WERI-Rb-1 (cell line): ENCODE measurements at places on chromosomes 3 and 15.

- DNase-seq = no peak
Observed at GRCh38 chr3:25531971-25532370, 103.9 kb downstream of the RARB start.

DNA sequence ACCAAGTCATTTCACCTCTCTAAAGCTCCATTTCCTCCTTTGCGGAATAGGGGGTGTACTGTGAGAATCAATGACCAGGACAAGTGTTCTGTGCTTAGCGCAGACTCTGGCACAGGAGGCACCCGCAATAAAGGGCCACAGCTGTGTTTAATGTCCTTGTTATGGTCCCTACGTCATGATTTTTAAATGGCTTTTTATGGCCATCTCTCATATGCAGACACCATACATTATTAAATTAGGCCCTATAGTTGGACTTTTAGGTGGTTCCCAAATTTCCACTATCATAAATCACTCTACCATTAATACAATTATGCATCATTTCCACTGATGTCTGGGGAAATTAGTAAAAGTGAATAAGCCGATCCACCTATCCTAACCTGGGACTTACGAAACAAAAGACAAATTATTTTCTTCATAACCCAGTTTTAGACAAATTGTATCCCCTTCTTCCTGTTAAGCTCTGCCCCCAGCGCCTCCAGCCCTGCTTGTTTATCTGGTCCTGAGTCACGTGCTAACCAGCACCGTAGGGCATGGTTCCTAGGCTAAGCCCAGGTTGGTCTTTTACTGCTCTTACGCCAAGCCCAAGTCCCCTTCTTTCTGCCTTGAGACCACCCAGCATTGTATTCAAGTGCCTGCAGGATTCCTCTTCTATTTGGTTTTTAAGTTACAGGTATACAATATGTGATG is 278.3 kb downstream of the SHQ1 start:
- DNase-seq = no peak

DNA sequence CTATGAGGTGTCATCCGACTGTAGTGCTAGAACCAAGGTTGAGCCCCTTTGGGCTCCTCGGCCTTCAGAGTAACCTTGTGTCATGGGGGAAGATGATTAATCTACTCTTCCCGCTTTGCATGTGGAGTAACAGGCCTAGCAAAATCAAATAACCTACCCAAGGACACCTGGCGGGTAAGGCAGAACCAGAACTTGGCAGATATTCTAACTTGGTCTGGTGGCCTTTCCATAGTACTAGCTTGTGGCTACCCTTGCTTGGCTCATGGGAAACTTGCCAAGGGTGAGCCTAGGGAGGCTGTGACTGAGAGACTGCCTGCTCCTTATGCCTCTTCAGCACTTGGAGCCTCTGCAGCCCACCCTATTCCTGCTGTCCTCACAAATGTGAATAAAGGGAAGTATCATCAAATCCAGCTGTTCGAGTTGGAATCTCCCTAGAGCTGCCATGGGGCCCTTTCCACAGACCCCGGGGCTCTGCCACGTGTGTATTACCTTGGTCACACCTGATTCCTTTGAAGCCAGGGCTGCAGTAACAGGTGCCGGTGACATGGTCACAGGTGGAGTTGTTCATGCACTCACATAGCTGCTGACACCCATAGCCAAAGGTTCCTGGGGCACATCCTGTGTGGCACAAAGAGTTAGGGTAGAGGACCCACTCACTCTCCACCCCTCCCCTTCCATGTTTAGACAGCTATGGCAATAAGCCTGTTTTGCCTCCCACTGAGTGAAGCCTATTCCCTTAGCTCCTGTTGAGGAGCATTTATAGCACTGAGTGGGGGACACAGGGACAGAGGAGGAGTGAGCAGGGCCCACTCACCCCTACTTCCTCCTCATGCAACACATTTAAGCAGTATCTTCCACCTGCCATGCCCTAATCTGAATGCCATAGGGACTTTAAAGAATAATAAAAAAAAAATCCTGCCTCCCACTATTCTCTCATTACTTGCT is 46.0 kb downstream of the RAB11A start:
- DNase-seq = no peak

GRCh38 chr3:153257673-153258351 is 95.8 kb downstream of the RAP2B start:
- DNase-seq = no peak

- DNase-seq = no peak
Observed at GRCh38 chr15:35246451-35246850, 161.4 kb upstream of the NANOGP8 start.

GRCh38 chr15:37219211-37219701 is 118.9 kb upstream of the MEIS2 start:
- DNase-seq = peak; percentile 42

- DNase-seq = no peak
Observed at GRCh38 chr3:22734207-22734606, 468.9 kb upstream of the UBE2E2 start.

DNA sequence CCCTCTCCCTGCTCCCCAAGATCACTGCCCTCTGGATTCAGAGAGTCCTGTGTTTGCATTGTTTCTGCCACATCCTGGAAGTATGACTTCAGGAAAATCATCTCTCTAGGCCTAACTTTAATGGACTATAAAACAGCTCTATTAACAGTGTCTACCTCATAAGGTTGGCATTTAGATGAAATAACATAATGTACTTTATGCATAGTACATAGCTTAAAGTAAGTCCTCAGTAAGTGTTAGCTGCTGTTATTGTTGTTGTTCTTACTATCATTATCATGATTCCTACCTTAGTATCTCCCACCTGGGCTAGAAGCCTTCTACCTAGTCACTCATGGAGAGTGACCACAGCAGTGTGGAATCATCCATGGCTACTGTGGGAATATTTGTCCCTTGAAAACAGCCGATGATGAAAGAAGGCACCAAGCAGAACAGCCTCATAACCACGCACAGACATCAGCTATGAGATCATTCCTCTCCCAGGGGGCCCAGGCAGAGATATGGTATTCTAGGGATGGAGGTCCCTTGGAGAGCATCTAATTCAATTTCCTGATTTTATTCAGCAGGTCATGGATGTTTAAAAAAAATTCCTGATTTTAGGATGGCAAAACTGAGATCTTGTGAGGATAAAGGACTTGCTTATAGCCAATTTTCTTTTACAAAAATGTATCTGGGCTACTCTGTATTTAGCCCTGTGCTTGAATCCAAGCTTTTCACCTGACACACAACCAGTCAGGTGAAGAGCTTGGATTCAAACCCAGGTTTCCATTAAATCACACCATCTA is 1.9 kb downstream of the FSD2 start:
- no peak for DNase-seq

GRCh38 chr3:185423178-185423577 is 60.2 kb downstream of the MAP3K13 start:
- no peak for DNase-seq

DNA sequence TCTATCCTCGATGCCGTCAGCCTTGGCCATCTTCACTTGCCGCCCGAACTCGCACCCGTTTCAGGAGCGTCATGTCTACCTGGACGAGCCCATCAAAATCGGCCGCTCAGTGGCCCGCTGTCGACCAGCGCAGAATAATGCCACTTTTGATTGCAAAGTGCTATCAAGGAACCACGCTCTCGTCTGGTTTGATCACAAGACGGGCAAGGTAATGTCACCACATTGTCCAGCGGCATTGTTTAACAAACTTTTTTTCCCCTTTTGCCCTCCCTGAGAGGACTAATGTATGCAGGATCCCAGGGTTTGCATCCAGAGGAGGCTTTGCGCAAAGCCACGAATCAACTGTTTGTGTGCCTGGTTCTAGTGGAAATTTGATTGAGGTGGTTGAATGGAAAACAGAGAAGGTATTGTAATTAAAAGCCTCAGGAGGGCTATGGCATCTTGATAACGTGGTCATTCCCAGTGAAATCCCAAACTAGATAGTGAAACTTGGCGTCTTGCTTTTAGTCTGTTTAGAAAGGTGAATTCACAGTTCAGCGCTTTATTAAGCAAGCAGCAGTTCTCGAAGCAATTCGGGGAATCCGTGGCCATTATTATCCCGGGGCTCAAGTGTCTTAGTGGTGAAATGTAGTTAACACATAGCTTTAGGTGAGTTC is 1.7 kb downstream of the SLMAP start:
- DNase-seq = no peak

- no peak for DNase-seq
Observed at GRCh38 chr3:138781012-138781470, 53.7 kb downstream of the PIK3CB start.

DNA sequence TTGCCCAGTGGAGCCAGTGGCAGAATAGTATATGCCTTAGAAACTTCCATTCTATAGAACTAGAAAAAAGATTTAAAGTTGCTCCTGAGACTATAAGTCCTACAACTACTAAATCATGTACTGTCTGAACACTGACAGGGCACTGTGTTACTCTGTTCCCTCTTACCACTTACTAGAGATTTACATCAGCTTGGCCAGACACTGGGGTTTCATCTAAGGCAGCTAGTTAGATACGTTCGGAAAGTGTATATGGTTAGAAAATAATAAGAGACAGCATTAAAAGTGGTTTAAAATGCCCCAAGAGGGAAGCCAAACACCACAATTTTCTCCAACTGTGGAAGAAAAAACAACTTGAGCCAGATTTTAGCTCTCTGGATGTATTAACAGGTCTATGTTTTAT is 97.1 kb downstream of the FBN1 start:
- no peak for DNase-seq

DNA sequence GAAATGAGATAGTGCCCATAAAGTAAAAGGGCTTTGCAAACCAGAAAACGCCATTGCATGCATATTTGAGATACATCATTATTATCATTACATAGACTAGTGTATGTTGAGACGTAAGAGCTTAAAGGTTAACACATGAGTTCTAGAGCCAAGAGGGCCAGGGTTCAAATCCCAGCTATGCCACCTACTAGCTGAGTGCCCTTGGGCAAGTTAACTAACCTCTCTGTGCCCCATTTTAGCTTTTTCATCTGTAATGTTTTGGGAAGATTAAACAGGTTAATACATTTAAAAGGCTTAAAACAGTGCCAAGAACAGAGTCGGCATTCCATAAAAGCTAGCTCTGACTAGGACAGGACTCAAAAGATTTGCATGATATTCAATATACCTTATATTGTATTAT is 22.8 kb downstream of the IQSEC1 start:
- no peak for DNase-seq

DNA sequence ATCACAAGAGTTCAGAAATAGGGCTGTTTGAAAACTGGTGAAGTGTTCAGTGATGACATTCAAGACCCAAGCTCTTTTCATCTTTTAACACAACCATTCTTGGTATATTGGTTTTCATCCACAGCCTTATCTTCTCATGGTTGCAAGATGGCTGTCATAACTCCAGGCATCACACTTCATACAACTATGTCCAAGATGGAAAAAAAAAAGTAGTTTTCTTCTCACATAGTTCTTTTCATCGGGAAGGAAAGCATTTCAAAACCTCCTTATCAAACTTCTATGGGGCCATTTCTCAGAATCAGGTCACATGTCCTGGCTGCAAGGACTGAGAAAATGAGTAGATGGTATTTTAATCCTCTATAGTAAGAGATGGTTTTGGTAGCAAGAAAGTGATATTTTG is 21.1 kb upstream of the MFSD1 start:
- DNase-seq = no peak

DNA sequence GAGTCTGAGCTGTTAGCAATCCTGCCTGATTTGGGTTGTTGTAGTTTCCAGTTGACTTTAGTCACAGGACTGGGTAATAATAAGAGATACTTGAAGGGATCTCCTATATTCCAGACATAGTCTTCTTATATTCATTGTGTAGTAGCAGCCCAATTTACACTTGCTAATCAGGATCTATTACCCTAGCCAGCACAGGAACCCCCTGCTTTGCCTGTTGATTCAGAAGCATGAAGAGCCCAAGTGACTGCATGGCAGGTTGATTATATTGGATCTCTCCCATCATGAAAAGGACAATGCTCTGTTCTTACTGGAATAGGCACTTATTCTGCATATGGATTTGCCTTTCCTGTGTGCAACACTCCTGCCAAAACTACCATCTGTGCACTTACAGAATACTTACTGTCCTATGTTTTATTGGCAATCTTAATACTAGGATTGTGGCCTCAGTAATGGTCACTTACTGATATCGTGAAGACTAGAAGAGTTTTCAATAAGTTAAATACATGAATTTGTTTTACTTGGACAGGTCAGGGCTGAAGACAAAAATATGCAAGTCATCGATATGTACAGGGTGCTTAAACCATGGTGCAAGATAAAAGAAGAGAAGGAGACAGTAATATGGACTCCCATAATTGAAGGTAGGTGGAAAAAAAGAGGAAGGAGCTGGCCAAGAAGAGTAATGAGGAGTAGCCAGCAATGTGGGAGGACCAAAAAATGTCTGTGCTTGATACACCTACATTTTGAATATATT is 304.1 kb downstream of the MCTP2 start:
- DNase-seq = no peak

DNA sequence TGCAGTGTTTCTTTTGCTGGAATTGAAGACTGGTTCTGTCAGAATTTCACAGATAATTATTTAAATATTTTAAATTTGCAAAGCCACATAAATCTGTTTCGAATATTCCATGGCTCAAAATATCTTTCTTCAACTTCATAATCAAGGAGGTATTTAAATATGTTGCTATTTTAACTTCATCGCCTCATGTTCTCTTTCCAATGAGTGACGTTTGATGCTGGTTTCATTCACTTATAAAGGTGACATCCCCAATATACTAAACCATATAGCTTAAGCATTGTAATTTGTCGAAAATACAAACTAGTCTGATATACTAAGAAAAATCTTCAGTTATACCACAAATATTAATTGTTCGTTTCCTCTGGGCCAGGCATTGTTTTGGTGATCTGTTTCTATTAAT is 22.5 kb downstream of the MBNL1 start:
- no peak for DNase-seq

DNA sequence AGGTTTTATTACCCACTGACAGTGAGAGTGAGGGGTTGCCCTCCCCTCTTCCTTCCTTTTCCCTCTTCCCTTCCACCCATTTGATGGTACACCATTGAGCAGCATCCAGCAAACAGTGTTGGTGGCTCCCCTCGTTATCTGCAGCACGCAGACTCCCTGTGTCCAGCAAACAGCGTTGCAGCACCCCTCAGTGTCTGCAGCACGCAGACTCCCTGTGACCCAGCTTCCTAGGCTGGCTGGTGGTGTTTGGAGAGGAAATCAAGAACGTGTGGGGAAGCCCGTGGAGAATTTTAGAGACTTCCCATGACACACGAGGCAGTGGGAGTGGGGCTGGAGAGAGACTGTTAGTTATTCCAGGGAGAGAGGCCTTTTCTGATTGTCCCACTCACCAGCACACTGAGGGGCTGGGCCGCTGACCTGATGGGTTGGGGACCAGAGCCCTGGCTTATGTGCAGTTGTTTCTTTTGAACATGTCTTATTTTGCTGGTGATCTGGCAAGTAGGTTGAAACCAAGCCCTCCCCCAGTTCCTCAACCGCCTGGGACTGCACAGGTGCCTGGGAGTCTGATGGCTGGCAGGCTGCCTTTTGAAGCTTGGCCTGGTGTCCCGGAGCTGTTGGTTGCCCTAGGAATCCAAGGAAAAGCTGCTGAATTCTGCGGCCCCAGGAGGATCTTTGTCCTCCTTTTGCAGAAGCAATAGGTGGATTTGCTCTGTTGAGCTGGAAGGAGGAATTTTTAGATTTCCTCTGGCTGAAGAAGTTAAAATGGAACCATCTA is 19.0 kb downstream of the APBA2 start:
- no peak for DNase-seq

- DNase-seq = no peak
Observed at GRCh38 chr3:195601382-195601781, 17.6 kb upstream of the APOD start.

GRCh38 chr3:38131621-38132369 is 5.1 kb downstream of the ACAA1 start:
- DNase-seq = peak; percentile 75

- no peak for DNase-seq
Observed at GRCh38 chr15:74669627-74670026, 26.2 kb downstream of the EDC3 start.

- no peak for DNase-seq
Observed at GRCh38 chr3:39766433-39766832, 43.0 kb upstream of the MYRIP start.
